ENCODE measurements at places on chromosomes 16 and 17. TPM values are rescaled to one million over a fixed set of nuclear protein-coding genes. Genes with fewer than 3 reads are reported as not detected.

DNA sequence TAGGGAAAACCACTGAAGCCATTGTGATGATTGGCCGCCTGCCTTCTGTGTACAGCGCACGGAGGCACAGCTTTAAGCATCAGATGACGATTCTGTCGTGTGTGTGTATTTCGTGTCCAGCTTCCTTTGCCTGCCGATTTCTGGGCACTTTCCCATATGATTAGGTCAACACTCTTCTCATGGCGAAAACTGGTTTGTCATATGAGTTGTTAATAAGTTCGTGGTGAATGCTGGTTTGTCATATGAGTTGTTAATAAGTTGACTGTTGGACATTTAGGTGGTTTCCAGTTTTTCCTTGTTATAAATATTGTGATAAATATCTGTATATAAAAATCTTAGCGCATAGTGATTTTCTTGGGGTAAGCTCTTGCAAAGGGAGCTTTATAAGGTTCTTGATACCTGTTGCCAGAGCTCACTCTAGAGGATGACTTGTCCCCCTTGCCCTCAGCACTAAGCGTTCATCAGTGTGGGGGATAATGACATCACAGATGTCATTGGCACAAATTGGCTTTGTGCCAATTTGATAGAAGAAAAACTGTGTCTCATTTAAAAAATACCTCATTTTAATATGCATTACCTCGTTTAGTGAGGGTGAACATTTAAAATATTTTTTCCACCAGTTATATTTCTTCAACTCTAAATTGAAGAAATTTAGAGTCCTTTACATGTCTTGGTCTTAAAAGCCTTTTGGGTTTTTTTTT is 40.0 kb downstream of the PGS1 start:
- DNase-seq, result no peak

Gene SPATA22
- not detected for total RNA-seq

Gene TRPV3
- total RNA-seq, result 1.2 TPM

DNA sequence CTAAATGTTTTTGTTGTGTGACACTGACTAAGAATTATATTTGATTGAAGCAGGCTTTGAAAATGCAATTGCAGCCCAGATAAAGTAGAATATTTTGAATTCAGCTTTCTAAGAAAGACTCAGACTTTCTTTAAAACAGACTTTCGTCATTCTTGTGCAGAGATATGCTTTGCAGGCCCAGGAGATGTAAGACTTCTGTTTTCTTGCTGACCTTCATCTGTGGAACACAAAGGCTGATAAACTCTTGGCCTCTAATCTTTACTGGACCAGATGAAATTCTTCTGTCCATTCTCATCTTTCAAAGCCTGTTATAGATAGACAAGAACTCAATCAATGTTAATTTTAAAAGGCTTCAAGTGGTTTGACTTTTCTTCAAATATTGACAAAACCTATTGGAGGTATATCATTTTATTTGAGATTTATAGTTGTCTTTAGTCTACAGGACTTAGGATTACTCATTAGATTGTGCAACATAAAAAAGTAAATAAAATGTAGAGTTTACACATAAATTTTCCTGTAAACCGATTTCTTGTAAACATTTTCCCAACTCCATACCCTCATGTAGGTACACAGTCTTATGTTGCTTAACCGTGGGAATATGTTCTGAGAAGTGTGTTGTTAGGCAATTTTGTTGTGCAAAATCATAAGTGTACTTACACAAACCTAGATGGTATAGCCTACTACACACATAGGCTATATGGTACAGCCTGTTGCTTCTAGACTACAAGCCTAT is 94.2 kb downstream of the MAP2K4 start:
- DNase-seq, result no peak

Gene CDK10
- total RNA-seq, result 31.1 TPM

DNA sequence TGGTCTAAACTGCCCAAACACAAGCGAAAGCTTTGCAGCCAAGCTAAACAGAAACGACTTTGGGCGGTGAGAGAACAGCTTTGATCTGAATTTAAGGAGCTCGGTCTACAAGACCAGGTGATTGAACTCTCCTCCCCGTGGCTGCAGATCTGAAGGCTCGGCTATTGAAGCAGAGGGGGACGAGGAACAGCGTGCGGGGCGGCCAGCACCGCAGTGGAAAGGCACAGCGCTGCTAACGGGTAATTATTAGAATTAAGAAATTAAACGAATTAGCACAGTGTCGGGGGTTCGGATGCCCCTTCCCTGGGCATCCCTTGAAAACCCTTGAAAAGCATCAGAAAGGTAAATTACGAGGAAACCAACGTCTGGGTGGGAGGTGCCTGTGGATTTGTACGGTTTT is 431 bp downstream of the TEKT3 start:
- DNase-seq, result no peak

Gene SIAH1
- total RNA-seq, result 32.7 TPM

- DNase-seq, result peak; percentile 68
Observed at GRCh38 chr17:40362696-40363110, 1.8 kb downstream of the GJD3 start.

Gene TBC1D3H
- not detected for total RNA-seq

Gene DPEP1
- 1.2 TPM for total RNA-seq

DNA sequence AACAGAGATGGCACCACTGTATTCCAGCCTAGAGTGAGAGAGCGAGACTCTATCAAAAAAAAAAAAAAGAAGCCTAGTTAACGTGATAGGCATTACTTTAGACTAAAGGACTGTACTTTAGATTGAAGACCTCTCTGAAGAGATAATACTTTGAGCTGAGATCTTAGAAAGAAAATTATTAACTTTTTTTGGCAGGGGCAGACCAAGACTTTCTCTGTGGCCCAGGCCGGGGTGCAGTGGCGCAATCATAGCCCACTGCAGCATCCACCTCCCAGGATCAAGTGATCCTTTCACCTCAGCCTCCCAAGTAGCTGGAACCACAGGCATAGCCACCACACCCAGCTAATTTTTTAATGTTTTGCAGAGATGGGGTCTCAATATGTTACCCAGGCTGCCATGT is 75.7 kb upstream of the TNRC6A start:
- DNase-seq, result no peak

- DNase-seq, result no peak
Observed at GRCh38 chr16:74901606-74902005, 83.3 kb downstream of the WDR59 start.

DNA sequence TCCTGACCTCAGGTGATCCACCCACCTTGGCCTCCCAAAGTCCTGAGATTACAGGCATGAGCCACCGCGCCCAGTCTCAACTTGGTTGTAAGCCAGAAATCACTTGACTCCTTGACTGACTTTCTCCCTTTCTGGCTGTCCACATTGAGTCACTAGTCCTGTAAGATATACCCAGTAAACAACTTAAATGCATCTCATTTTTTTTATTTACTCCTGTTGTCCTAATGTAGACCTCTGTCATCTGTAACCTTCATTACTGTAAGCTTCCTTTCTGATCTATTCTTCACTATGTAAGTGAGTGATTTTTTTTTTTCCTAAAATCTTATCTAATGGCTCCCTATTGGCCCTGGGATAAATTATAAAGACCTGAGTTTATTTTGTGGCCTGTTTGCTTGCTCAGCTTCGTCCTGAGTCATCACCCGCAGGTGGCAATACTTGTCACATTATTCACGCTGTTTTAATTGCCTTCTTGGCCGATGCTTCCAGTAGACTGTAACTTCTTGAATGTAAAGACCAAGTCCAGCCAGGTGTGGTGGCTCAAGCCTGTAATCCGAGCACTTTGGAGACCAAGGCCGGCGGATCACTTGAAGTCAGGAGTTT is 41.0 kb downstream of the PAFAH1B1 start:
- peak; percentile 97 for DNase-seq

Gene CTRB2
- total RNA-seq, result not detected

DNA sequence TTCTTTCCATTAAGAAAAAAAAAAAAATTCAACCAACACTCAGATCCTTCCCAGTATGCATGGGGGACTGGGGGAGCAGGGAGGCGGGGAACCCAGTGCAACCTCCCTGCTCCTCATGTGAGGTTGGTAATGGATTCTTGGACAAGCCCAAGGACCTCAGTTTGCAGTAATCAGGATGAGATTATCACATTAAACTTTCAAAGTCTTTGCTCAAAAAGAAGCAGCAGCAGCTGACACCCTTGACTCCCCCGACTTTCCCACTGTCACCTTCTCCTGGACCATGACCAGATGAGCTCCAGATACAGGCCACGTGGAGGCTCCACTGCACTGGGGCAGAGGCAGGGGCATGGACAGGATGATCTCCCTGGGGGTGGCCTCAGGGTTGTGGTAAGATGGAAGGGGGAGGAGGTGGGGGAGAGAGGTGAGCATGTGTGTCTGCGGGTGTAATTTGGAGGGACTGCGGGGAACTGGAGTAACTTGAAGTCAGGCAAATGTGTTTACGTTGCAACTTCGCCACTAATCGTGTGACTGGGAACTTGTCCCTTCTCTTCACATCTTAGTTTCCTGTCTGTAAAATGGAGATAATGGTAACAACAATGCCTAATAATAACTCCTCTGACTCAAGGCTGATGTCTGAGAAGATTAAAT is 19.8 kb downstream of the ZNF385C start:
- DNase-seq, result no peak

DNA sequence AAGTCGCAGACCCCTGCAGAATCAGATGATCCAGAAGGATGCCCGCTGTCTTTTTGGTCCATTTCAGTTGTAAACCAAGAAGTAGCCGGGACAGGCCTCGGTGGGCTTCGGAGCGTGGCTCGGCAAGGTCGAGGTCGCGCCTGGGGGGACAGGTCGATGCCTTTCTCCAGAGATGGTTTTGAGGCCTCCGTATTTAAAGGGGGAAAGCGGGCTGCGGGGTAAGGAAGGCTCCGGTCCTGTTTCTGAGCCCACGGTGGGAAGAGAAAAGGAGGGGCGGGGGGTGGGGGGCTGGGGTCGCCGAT is 7.5 kb upstream of the GNG13 start:
- no peak for DNase-seq

DNA sequence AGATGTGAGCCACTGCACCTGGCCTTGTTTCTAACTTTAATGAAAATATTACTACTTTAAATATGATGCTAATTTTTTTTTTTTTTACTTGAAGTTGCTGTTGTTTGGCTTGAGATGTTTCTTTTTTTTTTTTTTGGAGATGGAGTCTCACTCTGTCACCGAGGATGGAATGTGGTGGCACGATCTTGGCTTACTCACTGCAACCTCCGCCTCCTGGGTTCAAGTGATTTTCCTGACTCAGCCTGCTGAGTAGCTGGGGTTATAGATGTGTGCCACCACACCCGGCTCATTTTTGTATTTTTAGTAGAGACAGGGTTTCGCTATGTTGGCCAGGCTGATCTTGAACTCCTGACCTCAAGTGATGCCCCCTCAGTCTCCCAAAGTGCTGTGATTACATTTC is 23.6 kb downstream of the IGSF6 start:
- no peak for DNase-seq

GRCh38 chr17:29219378-29220047 is 27.1 kb upstream of the CRYBA1 start:
- DNase-seq, result peak; percentile 85

DNA sequence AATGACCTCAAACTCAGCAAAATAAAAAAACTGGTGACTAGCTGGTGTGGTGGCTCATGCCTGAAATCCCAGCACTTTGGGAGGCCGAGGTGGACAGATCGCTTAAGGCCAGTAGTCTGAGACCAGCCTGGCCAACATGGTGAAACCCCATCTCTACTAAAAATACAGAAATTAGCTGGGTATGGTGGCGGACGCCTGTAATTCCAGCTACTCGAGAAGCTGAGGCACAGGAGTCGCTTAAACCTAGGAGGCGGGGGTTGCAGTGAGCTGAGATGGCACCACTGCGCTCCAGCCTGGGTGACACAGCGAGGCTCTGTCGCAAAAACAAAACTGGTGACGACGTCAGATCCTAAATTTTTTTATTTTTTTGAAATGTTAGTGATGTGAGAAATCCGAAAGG is 82.6 kb upstream of the TOB1 start:
- no peak for DNase-seq

Gene KIF19
- total RNA-seq, result not detected

Gene GFAP
- not detected for total RNA-seq

DNA sequence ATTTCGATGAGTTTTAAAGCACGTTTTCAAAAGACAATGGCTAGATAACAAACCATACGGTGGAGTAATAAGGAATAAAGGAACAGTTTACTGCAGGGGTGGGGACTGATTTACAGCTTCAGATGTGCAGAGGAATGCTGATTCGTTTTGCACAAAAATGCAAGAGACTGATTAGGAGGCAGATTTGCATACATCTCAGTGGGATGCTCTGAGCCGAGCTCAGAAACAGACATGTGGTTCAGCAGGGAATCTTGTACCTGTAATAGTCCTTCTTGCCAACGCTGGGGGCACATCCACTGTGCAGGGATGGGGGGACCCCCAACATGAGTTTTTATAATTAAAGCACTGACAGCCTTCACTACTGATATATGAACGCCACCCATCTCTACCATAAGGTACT is 308.0 kb downstream of the GRIN2A start:
- DNase-seq, result no peak

Data from A172 (cell line).